ENCODE measurements at places on chromosomes 13 and 19.

DNA sequence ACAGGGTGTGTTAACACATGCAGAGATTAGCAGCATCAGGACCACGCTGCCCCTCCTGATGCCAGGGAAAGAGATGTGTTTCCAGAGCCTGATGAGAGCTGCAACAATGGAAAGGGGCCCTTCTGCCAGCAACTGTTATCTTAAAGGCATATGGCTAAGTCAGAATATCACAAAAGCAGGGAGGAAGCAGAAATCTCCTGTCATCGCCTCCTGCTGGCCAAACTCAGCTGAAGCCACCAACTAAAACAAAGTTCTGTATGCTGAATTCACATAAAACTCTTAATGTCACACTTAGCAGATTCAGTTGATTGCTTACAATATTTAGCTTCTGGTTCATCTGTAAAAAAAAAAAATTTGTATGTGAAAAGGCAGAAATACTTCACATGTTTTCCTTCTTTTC lies 178.2 kb downstream of the GPC5 start:
- DNase-seq, result no peak

GRCh38 chr13:95524264-95524901 lies 28.1 kb upstream of the CLDN10 start:
- no peak for DNase-seq

GRCh38 chr19:38850436-38850975 lies 720 bp upstream of the HNRNPL start:
- no peak for DNase-seq

- no peak for DNase-seq
Observed at GRCh38 chr19:1017115-1017905, 3.6 kb downstream of the TMEM259 start.

DNA sequence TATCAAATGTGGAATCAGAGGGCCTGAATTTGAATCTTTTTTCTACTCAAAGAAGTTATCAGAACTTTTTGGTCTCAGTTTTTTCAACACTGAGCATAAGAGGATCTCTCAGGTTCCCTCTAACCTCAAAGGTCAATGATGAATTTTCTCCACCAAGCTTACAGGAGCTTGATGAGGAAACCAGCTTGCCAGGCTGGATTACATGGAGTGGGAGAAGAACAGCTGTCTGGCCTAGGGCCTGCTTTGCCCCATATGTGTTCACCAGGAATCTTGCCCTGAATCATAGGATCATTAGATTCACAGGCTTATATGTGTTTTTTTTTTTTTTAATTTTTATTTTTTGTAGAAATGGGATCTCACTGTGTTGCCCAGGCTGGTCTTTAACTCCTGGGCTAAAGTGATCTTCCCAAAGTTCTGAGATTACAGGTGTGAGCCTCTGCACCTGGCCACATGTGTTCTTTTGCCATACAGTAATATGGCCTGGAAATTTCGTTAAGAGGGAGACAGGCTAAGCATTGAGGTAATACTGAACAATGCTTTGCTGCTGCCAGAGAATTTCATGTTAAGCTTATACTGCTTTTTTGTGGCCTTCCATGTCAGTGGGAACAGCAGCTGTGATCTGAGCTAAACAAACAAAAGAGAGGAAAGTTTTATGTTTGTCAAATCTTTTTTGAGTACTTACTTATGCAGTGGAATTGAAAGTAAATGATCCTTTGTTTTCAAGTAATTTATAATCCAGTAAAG lies 110.6 kb downstream of the DNAJC3 start:
- DNase-seq, result no peak

DNA sequence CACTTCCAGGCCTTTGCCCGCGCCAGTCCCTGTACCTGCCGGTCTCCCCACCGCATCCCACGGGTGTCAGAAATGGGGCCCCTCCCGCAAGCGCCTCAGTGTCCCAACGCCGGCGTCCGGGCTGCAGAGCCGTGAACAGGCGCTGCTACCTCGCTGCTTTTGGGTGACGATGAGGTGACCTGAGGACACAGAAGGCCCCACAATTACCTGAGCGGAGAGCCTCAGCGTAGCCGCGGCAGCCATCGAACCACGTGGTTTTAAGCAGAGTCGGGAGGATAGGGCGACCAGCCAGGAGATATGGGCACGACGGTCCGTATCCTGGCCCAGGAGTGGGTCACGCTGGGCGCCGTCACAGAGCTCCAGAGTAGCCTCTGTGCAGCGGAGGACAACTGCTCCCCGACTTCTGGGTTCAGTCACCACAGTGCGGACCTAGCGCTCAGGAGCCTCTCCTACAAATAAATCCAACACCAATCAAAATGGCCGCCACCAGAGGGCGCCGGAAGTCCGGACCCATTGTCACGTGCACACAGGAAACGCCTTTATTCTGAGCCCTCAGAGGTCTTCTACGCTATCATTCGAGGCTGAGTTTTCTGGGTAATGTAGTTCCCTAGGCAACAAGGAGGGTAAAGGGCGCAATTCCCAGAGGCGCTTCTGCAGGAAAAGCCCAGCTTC lies at the start of gene ZNF814:
TSS of gene ZNF814 (minus strand) at position 478 of the 672 bp plus-strand sequence. CDS start at position 243, 235 bp downstream.
- peak; percentile 87 for DNase-seq

DNA sequence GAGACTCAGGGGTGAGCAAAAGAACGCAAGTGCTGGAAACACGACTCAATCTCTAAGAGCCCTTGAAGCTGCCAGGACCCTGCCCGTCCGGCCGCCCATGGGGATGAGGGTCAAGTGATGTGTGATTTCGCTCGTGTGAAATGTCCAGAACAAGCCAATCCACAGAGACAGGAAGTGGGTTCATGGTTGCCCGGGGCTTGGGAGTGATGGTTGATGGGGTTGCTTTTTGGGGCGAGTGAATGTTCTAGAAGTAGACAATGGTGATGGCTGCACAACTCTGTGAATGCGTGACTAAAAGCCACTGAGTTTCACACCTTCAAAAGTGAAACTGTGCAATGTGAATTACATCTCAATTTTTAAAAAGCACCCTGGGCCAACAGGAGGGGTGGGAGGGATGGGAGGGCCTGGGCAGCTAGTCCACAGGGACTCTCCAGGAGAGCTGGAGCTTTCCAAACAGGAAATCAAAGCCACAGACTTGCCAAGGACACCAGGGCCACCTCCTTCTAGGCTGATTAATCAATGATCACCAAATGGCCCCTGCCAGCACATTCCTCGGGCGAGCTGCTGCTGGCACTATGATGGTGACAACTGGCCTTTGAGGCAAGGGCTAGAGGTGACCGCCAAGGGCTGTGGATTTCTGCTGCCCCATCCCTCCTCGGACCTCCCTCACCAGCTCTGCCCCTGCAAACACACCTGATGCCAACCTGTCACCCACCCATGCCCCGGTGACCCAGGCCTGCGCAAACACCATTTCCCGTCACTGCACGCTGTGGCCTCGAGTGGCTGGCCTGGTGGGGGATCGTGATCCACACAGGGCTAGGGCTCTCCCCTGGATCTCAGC lies 14.0 kb downstream of the DPP9 start:
- peak; percentile 11 for DNase-seq

DNA sequence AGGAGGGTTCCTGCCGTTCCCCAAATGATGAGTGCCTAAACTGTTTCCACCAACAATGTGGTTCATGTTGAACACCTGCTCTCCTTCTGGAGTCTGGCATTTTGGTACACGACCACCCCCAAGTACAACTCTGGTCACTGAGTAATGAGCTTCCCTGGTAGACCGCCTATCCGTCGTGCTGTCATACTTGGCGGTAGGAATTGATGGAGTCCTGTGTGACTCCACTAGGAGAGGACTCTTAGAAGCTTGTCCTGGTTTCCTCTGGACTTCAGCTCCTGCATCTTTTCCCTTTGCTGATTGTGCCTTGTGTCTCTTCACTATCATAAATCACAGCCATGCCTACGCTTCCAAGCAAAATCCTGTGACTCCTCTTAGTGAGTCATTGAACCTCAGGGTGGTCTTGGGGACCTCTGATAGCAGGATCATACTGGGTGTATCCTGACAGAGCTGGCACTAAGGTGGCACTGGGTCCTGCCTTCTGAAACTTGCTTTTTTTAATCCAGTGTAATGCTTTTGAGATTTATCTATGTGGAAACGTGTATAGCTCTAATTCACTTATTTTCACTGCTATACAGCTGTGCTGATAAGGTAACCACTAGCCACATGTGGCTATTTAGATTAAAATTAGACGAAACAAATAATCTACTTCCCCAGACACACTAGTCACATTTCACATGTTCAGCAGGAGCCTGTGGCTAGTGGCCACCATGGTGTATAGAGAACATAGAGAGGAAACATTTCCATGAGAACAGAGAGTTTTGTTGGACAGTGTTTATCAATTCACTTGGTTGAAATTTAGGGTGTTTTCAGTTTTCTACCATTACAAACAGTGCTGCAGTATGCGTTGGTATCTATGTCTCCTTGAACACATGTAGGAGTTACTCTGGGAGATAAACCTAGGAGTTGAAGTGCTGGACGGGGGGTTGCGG lies 6.1 kb upstream of the ASF1B start:
- no peak for DNase-seq

- DNase-seq, result no peak
Observed at GRCh38 chr13:29573190-29573589, 22.3 kb downstream of the SLC7A1 start.

DNA sequence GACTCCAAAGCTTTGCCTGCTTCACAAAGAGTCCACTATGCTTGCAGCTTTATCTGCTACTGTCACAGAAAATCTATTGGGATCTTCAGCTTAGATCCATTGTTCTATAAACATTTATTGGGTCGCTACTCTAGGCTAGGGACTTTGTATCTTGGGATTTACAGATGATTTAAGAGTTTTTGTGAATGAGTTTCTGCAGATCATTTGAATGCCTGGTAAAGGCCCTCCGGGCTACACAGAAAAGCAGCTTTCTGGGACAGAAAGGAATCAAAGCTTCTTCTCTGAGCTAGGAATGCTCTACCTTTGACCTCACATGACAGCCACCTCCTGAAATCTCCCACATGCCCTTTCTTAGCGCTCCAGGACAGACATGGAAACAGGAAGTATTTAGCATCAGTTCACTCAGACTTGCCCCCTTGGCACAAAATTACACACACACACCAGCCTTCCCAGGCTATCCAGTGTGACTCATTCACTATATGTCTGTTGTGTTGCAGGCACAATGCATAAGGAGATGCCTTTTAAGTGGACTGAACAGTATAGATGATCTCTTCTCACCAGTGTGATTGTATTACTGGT lies 492.4 kb downstream of the DACH1 start:
- DNase-seq, result no peak

- DNase-seq, result no peak
Observed at GRCh38 chr13:20719783-20720182, 16.3 kb downstream of the IL17D start.

DNA sequence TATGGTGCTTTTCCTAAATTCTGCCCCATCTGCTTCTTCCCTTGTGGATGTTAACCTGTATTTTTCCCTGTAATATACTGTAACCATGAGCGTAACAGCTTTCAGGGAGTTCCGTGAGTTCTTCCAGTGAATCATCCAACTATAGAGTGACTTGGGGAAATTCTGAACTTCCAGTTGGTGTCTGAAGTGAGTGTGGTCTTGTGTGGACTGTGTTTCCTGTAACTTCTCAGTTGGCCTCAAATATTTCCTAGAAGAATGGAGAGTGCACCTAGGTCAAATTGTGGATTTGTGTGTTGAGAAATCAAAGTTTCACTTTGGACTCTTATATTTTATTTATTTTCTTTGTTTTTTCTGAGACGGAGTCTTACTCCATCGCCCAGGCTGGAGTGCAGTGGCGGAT lies 11.0 kb upstream of the ZNF766 start:
- no peak for DNase-seq

DNA sequence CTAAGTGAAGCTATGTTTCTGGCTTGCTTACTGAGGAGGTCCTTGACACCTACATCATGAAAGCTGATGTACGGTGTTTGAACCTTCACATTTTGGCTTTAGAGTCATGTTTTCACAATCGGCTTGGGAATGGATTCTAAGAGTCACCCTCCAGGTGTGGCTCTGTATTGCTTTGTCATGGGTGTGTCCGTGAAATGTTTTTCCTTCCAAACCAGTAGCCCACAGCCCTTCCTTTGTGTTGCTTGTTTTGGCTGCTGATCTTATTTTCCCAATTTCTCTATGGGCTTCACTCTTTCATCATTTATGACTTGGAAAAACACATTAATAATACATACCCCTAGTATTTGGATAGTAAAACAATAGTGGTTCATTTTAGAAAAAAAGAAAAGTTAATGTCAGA lies 240.6 kb downstream of the GGACT start:
- peak; percentile 67 for DNase-seq

- no peak for DNase-seq
Observed at GRCh38 chr13:104833221-104833620, 1702.2 kb downstream of the EFNB2 start.

- DNase-seq, result peak; percentile 70
Observed at GRCh38 chr13:80339563-80339911, 1.4 kb downstream of the SPRY2 start.

- peak; percentile 72 for DNase-seq
Observed at GRCh38 chr19:31140717-31141116, 208.5 kb downstream of the TSHZ3 start.

DNA sequence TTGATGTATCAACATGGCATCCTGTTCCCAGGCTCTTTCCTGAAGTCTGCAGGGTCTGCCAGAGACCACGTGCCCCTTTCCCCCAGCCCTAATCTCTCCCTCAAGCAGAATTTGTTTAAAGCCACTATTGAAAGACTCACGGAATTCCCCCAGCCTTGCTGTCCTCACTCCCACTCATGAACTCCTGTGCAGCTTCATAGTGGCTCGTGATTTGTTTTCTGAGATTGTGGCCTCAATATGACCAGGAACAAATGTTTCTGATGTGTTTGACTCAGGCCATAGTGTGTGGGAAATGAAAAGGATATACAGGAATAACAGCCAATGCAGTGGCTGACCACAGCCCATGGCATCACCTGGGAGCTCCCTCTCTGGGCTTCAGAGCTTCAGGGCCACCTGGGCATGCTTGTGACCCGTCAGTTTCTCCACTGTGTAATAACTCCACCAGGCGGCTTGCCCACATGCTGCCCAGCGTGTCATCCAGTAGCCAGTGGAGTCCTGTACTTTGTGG lies 8.1 kb upstream of the SERPINE3 start:
- DNase-seq, result no peak

- DNase-seq, result peak; percentile 61
Observed at GRCh38 chr19:1410136-1410786, 2.9 kb downstream of the DAZAP1 start.

DNA sequence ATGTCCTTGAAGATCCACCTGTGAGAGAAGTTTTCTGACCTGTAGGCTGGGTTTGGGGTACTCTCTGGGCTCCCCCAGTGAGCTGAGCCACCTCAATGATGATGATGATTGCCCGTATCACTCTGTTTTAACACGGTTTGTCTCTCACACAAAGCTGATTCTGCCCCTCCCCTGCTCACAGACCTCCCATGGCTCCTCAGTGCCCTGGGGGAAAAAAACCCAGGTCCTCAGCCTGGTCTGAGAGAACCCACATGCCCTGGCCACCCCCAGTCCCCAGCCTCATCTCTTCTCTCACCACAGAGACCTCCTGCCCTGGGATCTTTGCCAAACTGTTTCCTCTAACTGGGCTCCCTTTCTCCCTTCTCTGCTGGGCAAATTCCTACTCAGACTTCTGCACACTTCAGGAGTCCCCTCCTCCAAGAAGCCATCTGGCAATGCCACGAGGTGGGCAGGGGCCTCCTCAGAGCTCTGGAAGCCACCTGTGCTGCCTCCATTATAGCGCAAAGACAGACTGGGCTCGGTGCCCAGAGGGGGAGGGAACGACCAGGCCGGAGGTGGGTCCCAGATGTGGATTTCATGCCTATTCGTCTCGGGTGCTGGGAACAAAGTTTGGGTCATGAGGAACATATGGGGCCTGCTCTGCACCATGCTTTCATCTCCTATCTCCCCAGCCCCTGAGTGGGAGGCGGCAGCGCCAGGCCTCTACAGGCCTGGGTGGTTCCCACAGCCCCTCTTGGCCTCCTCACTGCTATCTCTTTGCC lies 8.5 kb upstream of the CA11 start:
- peak; percentile 7 for DNase-seq

All from astrocyte of the spinal cord (primary cell).